ENCODE measurements at places on chromosomes 4 and X. TPM values are rescaled to one million over a fixed set of nuclear protein-coding genes. Genes with fewer than 3 reads are reported as not detected.

- no peak for DNase-seq
Observed at GRCh38 chr4:44046491-44046890, 402.1 kb downstream of the KCTD8 start.

The SHROOM4 gene
- 3.5 TPM for total RNA-seq

The NUDT10 gene
- 17.7 TPM for total RNA-seq

DNA sequence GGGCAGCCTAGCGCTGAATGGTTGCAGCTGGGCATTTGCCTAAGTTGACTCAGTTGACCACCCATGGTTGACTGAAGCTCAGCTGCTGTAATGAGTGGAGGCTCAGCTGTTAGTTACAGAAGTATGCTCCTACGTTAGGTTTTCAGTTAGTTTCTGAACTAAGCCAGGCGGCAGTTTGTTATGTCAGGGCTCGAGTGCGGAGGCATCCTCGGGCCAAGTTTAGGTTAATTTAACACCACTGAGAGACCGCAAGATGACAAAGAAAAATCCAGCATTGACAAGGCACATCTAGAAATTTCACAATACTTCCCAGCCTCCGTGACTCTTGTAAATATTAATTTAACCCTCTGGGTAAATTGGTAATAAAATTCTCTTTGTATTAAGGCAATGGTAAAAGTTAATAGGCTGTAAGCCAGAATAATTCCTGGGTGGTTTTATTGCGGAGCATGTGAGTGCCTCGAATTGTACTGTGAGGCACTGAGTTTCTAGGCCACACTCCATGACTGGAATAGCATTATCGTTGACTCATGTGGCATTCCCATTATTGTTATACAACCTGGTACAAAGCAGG, 33.1 kb upstream of the CDKN2AIP start:
- no peak for DNase-seq

GRCh38 chr4:58564695-58565475, 1454.7 kb upstream of the IGFBP7 start:
- no peak for DNase-seq

DNA sequence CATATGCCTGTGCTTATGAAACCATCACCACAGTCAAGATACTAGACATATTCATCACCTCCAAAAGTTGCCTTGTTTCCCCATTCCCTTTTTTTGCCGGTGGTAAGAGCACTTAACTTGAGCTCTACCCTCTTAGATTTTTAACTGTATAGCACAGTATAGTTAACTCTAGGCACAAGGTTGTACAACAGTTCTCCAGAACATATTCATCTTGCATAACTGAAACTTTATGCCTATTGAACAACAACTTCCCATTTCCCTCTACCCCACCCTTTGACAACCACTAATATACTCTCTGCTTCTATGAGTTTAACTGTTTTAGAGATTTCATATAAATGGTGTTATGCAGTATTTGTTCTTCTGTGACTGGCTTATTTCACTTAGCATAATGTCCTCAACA, 119.3 kb downstream of the ASB9 start:
- DNase-seq: no peak

The GAGE12H gene
- not detected for total RNA-seq

DNA sequence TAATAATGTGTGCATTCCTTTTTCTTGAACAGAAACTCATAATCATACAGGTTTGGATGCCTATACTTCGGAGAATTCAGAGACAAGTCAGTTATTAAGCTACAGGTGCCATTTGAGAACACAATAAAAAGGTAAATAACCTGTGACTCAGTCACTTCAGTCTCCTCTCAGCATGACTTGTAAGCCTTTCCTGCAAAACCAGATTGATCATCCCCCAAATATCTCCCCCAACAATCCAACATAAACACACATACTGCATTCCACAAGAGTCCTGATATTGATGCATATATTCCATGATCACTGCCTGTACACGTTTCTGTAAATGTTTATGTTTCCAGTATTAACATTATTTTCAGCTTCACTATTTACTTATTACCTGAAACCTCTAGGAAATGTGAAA, 110.8 kb downstream of the PWWP3B start:
- no peak for DNase-seq

GRCh38 chrX:132482632-132483031, 6.2 kb downstream of the MBNL3 start:
- DNase-seq: no peak

DNA sequence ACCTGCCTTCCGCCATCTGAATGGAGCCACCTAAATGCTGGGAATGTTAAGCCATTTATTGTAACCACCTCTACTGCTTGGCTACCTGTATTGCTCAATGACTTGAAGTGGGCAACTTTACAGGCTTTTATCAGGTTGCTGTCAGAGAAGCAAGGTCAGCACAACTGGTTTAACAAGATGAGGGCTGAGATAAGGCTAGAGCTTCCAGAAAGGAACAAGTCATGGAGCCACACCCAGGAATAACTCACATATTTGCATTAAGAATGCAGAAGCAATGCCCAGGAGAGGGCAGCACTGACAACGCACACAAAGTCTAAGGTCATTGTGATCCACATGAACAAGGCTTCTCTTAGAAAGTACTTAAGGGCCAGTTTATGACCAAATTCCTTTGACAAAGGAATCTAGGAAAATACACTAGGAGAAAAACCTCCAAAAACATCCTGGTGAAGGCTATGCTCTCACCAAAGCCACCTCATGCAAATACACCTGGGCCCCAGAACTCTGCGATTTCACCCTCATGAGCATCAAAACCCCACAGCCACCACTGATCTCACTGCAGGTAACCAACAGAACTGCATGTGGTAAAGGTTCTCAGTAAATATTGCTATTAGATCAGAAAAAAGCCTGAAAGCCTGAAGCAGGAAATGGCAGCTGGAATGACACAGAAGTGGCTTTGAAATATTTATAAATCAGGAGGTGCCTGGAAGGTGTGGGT, 15.0 kb upstream of the STS start:
- peak; percentile 52 for DNase-seq

GRCh38 chrX:153900831-153901752, 3.4 kb upstream of the AVPR2 start:
- DNase-seq: no peak

GRCh38 chr4:48633657-48634056, 143.6 kb downstream of the ZAR1 start:
- no peak for DNase-seq

The RAB41 gene
- total RNA-seq: not detected

- DNase-seq: no peak
Observed at GRCh38 chr4:76611616-76612207, 176.7 kb downstream of the SHROOM3 start.

DNA sequence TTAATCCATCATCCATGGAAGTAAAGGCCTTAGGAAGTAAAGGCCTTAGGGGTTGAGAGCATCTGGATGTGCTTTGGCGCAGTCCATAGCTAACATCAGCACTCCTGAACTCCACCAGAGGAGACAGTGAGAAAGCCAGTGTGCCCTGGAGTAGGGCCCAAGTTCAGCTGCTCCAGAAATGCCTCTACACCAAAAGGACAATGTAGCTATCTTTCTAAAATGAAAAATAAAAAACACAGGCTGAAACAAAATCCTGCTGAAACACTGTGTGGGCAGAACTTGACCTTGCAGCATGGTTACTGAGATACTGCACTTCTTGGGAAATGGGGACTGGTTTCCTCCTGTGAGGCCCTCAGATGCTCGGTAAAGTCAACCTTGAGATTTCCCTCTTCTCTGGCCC, 29.3 kb downstream of the SH3RF1 start:
- no peak for DNase-seq

- no peak for DNase-seq
Observed at GRCh38 chrX:66014556-66014955, 25.3 kb downstream of the VSIG4 start.

DNA sequence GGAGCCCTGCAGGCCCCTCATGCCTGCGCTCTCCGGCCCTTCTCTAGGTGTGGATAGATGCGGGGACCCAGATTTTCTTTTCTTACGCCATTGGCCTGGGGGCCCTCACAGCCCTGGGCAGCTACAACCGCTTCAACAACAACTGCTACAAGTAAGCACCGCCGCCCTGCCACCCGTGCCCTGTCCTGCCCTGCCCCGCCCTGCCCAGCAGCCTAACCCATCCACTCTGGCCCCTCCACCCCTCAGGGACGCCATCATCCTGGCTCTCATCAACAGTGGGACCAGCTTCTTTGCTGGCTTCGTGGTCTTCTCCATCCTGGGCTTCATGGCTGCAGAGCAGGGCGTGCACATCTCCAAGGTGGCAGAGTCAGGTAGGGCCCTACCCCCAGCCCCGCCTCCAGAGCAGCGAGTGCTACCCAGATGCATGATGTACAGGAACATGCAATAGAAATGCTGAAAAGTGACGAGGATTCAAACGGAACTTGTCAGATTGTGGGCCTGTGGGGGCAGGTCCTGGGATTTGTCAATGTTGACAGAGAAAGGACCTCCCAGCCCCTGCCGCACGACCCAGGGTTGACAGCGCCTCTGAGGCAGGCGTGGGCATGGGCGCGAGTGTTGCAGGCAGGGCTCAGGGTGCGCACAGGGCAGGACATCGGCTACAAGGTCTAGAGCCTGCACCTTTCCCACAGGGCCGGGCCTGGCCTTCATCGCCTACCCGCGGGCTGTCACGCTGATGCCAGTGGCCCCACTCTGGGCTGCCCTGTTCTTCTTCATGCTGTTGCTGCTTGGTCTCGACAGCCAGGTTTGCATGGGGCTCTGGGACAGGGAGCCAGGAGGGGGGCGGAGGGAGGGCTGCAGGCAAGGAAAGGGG, 5.7 kb downstream of the SLC6A8 start:
- no peak for DNase-seq

- no peak for DNase-seq
Observed at GRCh38 chr4:134078230-134078914, 123.2 kb downstream of the PABPC4L start.

- no peak for DNase-seq
Observed at GRCh38 chrX:68307769-68308168, 125.5 kb downstream of the OPHN1 start.

The CLNK gene
- not detected for total RNA-seq

GRCh38 chr4:55791666-55792065, 27.9 kb upstream of the EXOC1L start:
- no peak for DNase-seq

DNA sequence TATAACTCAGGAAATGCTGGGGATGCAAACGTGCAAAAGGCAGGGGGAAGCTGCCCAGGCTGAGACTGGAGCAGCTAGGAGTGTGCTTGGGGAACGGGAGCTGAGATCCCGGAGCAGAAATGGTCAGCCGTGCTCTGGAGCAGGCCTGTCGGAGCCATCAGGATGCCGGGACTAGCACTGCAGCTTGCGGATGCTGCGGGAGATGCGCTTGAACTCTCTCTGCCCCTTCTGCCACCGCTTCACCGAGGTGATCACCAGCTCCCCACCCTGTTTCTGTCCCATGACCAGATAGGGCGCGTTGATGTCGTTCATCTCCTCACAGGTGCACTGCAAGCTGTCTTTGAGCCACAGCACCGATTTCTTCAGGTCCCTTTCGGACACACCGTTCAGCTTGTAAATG, 7.6 kb downstream of the SFRP2 start:
- DNase-seq: no peak

GRCh38 chr4:8540072-8540471, 40.1 kb upstream of the GPR78 start:
- DNase-seq: no peak

GRCh38 chr4:185142564-185142911, 528 bp upstream of the SLC25A4 start:
- DNase-seq: no peak

DNA sequence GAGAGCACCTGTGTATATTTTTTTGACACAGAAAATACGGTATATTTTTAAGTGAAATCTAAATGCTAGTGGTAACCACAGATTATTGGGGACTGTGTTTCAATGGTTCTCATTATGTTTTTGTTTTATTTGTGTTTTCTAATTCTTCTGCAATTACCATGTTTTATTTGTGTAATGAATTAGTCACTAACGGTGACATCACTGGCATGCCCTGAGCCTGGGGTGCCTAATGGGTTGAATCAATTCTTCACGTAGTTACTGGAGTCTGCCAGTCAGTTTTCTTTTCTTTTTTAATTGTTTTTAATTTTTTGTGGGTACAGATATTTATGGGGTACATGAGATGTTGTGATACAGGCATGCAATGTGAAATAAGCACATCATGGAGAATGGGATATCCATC, 168.8 kb downstream of the RELL1 start:
- no peak for DNase-seq

GRCh38 chr4:84235126-84235944, 263.8 kb downstream of the NKX6-1 start:
- DNase-seq: peak; percentile 22

The DMRTC1 gene
- 0.14 TPM for total RNA-seq

DNA sequence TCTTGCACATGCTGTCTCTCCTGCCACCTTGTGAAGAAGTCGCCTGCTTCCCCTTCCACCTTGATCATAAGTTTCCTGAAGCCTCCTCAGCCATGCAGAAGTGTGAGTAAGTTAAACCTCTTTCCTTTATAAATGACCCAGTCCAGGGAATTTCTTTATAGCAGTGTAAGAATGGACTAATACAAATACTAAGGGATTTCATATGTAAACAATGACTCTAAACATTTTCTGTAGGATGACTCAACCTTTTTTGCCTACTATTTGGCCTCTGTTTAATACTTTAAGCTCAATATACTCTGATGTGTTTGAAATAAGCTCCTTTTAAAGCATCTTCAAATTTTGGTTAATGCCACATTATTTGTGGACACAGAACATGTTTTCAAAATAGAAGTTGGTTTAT, 813.5 kb upstream of the SLIT2 start:
- no peak for DNase-seq

DNA sequence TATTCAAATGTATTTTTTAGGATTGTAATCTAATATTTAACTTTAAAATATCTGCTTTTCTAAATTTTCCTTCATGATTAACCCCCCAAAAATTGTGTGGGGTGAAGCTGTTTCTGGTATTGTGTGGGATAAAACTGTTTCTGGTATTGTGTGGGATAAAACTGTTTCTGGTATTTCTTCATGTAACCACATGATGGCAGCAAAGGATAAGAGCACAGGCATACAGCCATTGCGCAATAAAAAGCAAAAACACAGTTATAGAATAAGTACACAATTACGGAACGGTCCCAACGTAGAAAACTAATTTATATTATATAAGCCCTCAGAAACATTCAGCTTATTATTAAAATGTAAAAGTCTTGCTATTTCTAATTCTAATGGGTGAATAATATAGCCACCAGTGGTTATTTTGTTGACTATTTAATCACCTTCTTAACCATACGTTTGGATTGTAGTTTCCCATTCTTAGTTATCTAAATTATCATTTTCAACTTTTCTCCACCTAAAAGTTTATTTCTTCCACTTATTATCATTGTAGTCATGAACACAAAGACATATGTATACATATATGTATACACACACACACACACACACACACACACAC, 333.9 kb upstream of the FSTL5 start:
- DNase-seq: no peak

All from WTC11 (cell line).